ENCODE measurements at places on chromosomes 2 and 18.

DNA sequence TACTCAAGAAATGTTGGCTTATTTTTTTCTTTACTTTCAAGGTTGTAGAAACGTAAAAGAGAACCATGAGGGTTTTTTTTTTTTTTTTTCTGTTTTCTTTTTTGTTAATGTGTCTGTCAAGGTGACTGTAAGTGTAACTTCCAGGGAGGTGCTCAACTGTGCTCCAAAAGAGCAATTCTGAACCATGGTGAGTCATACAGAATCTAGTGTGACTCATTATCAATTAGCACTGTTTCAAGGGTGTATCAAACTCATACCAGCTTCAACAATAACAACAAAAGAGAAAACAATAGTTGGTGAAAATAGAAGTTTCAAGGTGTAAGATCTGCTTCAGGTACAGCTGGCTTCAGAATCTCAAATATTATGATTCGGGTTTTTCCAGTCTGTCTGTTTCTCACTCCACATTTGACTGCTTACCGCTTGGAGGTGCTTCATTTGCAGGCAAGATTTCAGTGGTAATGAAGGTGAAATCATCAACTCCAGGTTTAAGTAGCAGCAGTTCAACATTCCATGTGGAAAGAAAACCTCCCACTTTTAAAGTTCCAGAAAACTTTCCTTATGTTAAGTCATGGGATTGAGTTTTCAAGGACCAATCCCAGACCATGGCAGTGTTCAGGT lies 850.6 kb downstream of the CNTNAP5 start:
- no peak for DNase-seq

- DNase-seq, result no peak
Measured at GRCh38 chr2:240230291-240230931, 90.0 kb upstream of the OTOS start.

- DNase-seq, result no peak
Measured at GRCh38 chr2:68741238-68741637, 6.6 kb downstream of the ARHGAP25 start.

DNA sequence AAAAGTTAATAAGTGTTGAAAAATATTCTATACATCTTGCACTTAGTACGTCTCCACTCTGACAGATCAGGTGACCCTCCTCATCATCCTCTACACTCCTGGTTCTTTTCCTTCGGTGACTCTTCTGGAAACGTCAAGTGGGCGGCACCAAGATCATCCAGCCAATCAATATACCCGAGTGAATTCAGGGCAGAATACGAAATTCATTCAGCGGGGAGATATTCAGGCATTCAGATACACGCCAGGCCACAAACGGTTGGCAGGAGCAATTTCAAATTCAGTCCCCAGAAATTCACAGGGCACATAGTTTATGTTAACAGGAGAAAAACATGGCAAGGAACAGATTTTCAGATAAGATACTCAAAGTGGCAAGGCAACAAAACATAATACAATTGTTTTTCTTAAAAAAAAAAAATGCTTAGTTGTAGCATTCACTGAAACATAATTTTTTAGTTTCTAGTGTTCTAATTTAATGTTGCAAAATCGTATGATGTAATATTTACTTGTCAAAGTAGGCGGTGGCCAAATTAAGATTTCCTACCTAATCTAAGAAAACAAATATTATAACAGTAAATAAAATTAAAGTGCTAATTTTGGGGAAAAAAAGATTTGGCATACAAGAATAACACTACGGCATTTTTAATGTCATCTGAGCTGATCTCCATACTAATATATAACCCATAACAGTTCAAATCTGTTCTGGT lies 4.2 kb downstream of the CLK1 start:
- no peak for DNase-seq

- DNase-seq, result no peak
Measured at GRCh38 chr18:79750980-79751571, 46.7 kb upstream of the KCNG2 start.

GRCh38 chr2:1588051-1588977 lies 156.0 kb downstream of the PXDN start:
- no peak for DNase-seq

GRCh38 chr2:226601881-226602662 lies 197.5 kb downstream of the IRS1 start:
- DNase-seq, result no peak

DNA sequence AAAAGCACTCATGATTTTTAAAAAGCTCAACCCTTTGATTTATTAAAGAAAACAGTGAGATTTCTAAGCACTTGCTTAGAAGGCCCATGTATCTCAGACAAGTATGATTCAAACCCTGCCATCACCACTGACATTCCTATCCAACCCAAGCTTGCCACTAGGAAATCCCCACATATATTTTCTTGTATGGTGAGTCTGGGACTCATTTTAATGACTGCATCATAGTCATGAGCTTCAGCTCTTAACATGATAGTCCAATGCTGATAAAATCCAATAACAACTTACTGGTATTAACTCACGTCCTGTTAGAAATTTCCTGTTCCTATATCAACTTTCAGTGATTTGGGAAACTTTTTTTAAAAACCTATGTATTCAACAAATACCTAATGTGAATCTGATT lies 39.4 kb upstream of the NCKAP5 start:
- DNase-seq, result no peak

DNA sequence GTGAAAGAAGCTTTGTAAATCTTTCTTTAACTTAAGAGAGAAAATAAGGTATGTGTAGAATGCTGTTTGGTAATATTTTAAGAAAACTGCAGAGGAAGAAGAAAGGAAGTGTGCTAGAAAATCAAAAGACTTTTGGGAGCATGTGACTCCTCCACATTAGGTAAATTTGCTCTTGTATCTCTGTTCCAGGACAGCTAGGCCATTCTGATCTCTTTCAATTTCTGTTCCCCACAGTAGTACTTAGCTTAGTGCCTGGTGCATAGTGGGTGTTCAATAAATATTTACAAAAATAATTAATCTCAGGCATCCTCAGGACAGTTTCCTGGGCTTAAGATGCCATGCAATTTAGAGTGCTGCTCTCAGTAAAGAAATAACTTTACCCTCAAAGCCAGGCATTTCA lies 105.0 kb downstream of the GPD2 start:
- no peak for DNase-seq

DNA sequence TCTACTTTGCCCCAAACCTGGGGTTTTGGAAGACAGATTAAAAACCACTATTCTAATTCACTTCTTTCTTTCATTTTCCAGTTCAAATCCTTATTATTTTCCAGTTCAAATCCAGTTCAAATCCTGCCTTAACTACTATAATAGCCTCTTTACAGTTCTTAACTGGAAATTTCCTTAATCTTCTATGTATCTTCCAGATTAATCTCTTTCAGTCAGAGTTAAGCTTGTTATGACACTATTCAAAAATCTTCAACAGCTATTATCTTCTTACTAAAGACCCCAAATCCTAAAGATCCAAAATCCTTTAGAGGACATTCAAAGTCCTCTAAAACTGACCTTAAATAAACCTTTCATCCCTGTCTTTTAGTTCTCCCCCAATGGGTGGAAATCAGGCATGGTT lies 30.1 kb downstream of the EIF2AK3 start:
- DNase-seq, result no peak

DNA sequence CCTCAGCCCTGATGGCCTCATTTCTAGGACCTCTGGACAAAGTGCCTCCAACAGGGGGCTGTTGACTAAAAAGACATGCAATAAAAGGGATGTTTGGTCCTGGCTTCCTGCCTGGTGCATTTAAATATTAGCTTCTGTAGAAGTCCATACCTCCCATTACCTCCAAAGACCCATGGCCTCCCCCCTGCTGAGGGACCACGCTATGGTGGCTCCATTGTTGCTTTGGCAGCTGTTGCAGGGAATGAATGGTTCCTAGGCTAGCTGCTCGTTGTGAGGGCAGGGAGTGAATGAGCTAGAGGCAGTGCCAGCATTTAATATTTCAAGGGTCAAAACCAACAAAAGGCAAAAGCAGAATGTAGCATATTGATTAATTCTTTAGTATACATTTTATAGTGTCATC lies 285.9 kb downstream of the SLC8A1 start:
- DNase-seq, result no peak

GRCh38 chr2:30994227-30995056 lies 143.8 kb downstream of the GALNT14 start:
- no peak for DNase-seq

- DNase-seq, result no peak
Measured at GRCh38 chr18:44510390-44510789, 170.3 kb upstream of the SETBP1 start.

DNA sequence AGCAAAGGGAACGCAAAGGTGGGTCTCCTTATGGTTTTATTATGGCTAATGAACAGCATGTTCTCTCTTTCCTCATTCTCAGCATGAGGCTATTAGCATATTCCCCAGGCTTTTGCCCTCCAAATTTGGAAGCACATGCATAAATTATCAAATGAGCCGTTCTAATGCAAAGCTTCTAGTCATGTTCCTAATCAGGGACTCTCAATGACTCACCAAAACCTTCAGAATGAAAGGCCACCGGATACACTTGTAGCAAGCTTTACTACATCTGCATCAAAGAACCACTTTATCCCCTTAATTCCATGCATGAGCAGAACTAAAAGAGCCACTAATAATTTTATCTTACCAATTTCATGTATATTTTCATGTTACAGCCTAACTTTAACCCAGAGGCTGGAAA lies 310.5 kb downstream of the LRATD1 start:
- DNase-seq, result no peak

DNA sequence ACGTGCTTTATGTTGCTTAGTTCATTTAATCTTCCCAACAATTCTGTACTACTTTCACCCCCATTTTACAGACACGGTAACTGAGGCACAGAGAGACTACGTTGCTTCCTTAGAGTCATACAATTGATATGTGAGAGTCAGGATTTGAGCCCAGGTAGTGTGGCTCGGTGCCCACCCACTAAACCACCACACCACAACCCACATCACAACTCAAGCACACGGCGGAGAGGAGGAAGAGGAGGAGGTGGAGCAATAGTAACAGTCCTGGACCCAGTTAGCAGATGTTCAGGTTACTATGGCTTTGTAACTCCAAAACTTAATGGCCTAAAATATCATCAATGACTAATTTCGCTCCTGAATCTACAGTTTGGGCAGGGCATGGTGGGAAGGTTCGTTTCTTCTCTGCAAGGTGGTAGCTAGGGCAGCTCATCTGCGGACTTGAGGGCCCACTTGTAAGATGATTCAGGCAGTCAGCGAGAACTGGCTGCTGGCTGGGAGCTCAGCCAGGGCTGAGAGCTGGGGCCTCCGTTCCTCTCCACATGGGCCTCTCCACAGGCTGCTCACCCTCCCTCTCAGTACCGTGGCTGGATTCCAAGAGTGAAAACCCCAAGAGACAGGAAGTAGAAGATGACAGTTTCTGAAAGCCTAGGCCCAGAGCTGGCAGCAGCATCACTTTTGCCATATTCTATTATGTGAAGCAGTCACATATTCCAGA lies 167.1 kb downstream of the ZFP36L2 start:
- peak; percentile 82 for DNase-seq

- DNase-seq, result no peak
Measured at GRCh38 chr2:119184512-119184911, 26.0 kb upstream of the C1QL2 start.

DNA sequence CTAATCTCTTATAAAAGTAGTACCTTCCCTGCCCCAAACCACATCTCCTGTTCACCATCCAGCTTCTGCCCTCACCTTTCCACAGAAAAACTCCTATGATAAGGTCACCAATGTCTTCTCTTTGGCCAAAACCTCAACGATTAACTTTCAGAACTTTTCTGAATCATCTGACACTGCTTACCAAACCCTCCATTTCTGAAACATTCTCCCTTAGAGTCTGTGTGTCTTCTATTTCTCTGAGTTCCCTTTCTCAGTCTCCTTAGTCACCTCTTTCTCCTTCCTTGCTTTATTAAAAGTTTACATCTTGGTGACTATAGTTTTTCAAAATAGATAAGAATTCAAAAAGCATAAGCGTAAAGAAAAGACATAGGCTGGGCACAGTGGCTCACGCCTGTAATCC lies 51.3 kb upstream of the SP3 start:
- DNase-seq, result no peak

GRCh38 chr18:41462946-41463345 lies 492.1 kb upstream of the PIK3C3 start:
- DNase-seq, result no peak

DNA sequence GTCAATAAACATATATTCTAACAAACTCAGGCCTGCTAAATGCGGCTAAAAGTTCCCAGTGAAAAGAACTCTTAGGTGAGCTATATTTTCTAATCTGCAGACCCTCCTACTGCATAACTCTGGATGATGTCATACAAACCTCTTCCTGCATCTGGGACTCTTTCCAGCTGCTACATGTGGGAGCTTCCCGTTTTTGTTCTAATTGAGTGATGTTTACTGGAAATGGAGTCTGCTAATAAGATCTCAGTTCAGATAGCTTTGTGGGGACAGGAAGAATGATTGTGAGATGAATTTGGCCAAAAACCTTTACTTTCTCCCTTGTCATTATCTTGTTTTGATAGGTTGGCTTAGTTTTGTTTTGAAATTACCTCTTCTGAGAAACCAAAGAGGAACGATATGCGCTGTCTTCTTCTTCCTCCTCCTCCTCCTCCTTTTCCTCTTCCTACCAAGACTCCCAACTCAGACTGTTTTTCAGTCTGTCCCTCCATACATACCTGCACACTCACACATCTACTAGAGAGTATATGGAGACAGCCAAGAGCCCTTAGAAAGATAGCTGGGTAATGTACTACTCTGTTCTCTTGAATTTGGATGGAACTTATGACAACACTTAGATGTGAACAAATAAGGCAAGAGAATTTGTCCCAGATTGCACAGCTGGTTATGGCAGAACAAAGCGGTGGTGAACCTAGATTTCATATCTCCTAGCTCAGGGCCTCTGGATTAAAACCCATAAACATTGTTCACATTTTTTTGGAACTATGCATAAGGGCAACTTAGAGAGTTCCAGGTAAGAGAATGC lies 39.8 kb upstream of the AAK1 start:
- no peak for DNase-seq

DNA sequence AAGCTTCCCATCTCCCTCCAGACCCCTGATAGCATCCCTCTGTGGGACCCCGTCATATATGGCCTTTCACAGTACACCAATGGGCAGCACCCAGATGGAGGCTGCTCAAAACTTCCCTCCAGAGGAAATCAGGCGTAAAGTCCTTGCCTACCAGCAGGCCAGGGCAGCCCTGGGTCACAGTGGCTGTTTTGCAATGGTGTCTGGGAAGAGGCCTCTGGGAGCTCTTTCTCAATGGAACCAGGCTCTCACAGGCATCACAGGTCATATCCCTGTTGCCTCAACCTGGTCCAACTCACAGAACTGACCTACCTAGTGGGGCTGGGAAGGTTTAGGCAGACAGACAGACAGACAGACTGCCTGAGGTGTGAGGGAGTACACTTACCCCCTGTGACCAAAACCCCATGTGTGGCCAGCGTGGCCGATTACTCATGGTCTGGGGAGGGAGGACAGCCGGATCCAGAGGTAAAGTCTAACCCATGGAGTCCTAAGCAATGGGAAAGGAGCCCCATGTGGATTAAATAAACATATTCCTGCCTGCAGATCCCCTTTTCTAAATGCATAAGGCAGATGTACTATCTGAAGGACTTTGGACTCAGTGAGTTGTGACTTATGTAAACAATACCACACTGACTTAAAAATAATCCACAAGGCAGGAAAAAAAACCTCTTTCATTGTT lies 58.2 kb downstream of the BCL2L11 start:
- no peak for DNase-seq
